HL-60 (cell line): ENCODE measurements at places on chromosomes 3 and 15.

DNA sequence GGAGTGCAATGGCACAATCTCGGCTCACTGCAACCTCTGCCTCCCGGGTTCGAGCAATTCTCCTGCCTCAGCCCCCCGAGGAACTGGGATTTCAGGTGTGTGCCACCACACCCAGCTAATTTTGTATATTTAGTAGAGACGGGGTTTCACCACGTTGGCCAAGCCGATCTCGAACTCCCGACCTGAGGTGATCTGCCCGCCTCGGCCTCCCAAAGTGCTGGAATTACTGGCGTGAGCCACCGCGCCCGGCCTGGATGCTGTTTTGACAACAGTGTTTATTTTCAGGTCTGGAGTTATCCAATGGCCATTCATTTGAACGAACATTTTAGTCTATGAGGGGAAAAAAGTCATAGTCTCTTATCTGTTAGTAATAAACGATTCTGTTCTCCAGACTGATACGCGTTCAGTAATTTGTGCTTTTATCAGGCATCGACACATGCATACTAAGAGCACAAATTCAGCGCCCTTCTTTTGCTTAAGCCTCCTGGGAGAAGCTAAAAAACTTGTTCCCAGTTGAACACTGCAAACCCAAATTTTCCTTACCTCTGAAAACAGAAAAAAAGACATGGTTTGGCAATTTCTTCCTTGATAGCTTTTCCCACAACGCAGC is 1.3 kb downstream of the B3GALNT1 start:
- DNase-seq = no peak

- DNase-seq = no peak
Observed at GRCh38 chr3:93988283-93988682, 8.3 kb downstream of the ARL13B start.

DNA sequence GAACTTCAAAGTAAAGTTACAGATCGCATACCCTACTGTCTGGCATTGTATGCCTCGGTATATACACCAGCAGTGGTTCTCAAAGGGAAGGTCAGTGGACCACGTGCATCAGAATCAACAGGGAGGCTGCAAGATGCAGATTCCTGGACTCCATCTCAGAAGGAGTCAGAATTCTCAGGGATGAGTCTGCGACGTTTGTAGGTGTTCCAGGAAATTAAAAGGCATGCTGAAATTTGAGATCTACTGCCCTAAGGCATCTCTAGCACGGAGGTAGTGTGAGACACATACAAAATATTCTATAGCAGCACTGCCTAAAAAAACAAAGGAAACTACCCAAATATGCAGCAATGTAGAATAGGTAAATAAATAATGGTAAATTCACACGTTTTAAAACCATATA is 136.8 kb upstream of the BNIP2 start:
- no peak for DNase-seq

DNA sequence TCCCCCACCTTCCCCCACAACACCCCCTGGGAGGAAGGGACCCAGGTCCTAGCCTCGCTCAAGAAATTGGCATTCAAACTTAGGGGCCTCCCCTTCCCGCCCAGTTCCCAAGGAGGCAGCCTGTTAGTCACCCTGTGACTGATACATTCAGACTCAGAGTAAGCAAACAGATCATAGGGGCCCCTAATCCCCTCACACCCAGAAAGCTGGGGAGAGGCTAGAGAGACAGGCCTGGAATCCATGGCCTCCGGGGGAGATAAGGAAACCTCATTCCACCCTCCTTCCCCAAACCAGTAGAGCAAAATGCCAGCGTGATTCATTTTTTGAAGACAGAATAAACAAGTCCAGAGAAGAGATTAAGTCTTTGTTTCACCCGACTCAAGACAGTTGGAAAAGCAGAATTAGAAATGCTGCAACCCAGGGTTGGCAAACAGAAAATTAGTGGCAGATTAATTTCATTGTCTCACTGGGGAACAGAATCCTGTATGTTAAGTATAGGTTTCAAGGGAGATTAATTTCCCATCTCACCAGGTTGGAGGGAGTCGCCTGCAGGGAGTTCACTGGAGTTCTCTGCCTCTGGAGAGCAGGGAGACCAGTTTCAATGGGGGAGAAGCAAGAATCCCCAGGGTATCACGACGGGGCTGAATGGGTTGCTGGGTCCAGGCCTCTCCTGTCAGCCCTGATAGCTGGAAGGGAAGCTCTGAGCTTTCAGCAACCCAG is 268.3 kb downstream of the UACA start:
- DNase-seq = no peak

GRCh38 chr3:158313338-158313927 is 203.5 kb downstream of the RSRC1 start:
- DNase-seq = peak; percentile 5

GRCh38 chr3:111769110-111769991 is 89.7 kb upstream of the PHLDB2 start:
- no peak for DNase-seq

- no peak for DNase-seq
Observed at GRCh38 chr15:87357637-87358313, 898.8 kb downstream of the NTRK3 start.

GRCh38 chr15:65896236-65896635 is 26.9 kb downstream of the RAB11A start:
- no peak for DNase-seq

DNA sequence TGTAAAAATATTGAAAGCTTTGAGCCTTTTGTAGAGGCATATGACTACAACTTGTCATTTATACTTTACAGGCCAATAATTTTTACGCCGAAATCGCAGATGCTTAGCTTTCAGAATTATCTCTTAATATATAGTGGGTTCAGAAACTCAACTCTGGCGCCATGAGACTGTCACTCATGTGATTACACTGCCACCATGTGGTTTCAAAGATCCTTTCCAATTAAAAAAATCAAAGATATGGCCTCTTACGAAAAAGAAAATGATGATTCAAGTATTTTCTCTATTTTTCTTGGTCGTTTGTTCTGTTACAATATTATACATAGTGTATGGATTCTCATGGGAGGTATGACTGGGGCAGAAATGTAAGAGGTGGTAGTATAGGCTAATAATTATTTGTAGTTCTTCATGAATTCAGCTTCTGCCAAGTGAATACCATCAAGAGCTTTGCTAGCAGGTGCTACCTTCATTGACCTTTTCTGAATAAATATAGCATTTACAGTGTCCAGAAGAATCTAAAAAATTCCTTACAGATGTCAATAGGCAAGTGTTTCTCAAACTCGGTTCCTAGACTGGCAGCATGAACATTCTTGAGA is 751.7 kb upstream of the GOLIM4 start:
- no peak for DNase-seq

DNA sequence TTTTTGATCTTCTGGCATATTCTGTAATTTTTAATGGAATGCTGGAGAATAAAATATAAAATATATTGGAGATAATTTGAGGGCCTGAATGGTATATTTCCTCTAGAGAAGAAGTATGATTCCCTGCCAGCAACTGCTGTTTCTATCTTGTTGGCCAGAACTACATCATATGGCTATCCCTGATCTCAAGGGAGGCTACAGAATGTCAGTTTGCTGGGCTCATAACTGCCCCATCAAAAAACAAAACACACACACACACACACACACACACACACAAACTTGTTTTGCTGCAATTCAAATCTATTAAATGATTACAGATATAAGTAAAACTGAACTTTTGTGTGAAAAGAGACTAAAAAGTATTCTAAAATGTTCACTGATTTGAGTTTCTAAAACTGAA is 51.0 kb downstream of the RASA2 start:
- no peak for DNase-seq

GRCh38 chr3:186566772-186567071 is 417 bp downstream of the TBCCD1 start:
- DNase-seq = no peak

GRCh38 chr3:10428406-10429091 is 76.8 kb downstream of the ATP2B2 start:
- DNase-seq = no peak

GRCh38 chr15:63096178-63096577 is 25.5 kb upstream of the LACTB start:
- DNase-seq = no peak

DNA sequence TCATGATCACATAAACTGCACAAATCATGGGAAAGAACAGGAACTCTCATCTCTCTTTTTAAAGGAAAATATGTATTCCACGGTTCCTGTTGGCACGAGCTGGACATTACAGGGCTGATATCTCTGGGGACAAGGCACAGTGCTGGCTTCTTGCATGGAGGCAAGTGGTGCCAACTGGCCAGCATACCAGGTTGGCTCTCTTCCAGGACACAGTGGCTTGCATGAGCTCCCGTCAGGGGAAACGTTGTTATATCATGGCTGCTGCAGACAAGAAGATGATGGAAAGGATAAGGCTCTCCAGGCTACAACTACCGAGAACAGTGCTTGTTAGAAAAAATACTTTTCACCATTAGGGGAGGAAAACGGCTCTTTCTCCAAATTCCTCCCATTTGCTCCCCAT is 283.9 kb downstream of the RORA start:
- no peak for DNase-seq

- peak; percentile 97 for DNase-seq
Observed at GRCh38 chr15:68205954-68206539, 915 bp upstream of the CALML4 start.

GRCh38 chr3:104610730-104611652 is 755.7 kb upstream of the ALCAM start:
- no peak for DNase-seq

- DNase-seq = no peak
Observed at GRCh38 chr15:69820819-69821218, 276.9 kb downstream of the TLE3 start.

DNA sequence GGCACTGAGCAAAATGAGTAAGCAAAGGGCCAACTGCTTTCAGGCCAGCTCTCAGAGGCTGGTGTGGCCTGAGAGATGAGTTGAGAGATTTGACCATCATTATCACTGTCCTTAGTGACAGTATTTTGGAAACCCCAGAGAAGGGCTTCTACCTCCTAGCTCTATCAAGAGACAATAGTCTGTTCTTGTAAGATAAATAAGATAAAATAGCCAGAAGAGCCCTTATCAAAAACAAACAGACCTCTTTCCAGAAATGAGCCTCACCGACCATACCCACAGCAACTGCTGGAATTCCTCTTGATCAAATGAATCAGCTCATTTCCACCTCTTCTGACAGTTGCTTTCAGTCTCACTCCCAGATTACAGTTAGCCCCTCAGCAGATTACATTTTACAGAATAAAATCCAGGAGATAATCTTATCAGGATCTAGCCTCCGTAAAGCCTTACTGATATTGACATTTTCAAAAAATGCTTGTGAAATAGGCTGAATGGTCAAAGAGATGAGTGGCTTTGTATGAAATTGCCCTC is 4.5 kb downstream of the HDC start:
- no peak for DNase-seq

DNA sequence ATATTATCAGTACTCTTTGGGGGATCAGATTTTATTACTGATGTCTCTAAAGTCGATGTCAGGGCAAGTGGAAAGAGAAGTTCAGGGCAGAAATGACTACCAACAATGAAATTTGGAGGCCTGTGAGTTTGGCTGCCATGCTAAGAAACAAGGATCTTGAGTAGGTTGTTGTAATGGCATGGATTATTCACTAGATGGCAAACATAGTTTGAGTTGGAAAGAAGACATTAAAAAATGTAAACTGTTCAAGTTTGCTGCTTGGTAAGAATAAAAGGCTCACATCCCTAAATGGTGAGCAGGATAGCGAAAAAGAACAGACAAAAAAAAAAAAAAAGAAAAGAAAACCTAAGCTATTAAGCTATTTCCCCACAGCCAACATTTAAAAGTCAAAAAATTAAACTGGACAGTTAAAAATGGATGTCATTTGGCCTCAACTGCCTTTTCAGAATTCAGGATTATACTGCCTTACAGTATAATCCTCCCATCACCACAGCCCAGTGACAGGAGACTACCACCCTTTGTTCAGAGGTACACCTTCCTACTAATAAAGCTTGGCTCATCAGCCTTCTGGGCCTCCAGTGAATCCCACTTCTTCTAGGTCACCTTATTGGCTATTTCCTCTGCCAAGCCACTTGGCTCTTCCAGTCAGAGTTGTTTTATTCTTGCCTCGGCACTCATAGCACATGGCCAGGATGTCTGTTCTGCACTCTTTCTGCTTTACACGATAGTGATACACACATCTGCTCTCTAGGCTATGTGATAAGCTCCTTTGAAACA is 163.7 kb downstream of the PLD1 start:
- DNase-seq = peak; percentile 23

DNA sequence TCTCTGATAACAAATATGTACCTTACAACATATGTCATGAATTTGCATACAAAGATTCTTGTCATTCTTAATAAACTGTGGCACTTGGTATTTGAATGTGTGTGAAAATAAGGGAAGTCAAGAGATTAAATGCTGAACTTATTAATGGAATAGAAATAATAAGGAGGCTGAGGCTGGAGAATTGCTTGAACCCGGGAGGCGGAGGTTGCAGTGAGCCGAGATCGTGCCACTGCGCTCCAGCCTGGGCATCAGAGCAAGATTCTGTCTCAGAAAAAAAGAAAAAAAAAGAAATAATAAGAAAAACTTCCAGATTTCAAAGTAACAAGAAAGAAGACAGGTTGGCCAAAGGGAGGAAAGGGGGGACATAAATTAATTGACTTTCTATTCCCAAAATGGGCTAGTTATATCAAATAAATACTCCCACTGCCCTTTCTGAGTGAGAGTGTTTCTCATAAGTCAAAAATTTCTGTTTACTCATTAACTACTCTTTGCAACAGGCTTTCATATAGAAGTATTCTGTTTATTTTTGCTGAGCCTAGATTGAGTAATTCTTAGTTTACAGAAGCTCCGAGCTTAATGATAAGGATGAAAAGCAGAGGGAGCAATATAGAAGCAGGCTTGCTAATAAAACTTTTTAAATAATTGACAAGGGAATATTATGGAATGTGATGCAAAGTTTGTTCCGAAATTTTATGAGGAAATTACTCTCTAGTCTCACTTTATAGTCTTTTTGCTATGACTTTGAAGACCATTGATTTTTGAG is 25.6 kb downstream of the KNG1 start:
- no peak for DNase-seq

GRCh38 chr3:14843321-14843720 is 24.6 kb downstream of the FGD5 start:
- DNase-seq = no peak

DNA sequence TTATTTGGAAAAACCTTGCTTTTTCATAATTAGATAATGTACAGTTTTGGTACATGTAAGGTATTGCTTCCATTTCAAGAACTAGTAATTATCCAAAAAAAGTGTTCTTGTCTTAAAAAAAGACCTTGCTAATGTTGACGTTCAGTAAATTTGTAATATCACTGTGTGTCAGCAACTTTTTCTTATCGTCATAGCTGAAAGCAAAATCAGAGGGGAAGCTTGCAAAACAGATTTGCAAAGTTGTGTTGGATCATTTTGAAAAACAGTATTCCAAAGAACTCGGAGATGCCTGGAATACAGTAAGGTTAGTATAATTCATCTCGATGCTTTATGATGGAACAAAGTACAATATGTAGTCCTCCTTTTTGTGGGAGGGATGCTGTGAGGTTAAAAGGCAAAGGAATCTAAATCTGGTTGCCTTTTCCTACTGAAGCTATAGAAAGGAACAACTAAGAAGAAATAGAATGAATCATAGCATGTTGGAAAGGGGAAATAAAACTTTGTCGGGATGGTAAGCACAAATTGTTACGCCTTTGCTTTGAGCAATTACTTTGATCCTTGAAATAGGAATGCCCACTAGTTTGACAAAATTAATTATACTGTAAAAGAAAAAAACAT is 1.5 kb downstream of the NSUN3 start:
- no peak for DNase-seq

- no peak for DNase-seq
Observed at GRCh38 chr3:112965656-112966055, 9.2 kb downstream of the CD200R1 start.
